ENCODE measurements at places on chromosomes 1 and 21.

- no peak for DNase-seq
Observed at GRCh38 chr1:114428083-114428754, 82.8 kb downstream of the TRIM33 start.

DNA sequence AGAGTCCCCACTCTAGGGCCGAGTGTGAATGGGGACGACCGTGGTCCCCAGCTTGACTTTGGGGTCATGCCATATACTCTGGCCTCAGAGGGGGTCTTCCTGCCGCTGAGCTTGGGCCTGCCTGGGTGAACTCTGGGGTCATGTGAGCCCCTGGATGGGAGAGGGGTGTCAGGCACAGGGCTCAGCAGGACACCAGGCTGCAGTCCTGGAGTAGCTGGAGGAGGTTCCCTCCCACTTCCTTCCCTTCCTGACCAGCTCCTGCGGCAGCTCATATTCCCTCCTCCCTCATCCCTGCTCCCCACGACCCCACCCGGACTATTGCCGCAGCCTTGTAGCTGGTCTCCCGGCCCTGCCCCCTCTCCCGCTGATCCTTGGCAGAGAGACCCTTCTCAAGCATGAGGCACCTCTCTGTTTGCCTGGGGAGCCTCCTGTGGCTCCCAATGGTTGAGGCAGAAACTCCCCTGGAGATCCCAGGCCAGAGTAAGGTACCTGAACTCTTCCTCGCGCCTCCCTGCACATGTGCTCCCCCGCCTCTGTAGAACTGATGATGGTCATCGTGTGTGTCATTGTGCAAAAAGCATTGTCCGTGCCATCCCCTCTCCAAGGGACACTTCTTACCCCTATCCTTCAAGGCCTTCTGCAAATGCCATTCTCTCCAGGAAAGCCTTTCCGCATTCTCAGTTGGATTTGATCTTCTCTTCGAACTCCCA is 1.8 kb downstream of the TNFRSF1B start:
- DNase-seq: no peak

DNA sequence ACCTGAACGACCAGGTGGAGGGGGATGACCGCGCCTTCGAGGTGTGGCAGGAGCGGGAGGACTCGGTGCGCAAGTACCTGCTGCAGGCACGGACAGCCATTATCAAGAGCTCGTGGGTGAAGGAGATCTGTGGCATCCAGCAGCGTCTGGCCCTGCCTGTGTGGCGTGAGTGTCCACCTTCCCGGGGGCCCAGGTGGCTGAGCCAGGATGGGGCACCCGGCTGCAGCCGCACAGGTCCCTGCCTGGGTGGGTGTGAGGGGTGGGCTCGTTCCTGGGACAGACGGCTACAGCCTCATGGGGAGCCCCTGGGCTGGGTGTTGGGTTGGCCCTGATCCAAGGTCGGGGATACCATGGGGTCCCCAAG is 65.2 kb downstream of the TRIM11 start:
- no peak for DNase-seq

DNA sequence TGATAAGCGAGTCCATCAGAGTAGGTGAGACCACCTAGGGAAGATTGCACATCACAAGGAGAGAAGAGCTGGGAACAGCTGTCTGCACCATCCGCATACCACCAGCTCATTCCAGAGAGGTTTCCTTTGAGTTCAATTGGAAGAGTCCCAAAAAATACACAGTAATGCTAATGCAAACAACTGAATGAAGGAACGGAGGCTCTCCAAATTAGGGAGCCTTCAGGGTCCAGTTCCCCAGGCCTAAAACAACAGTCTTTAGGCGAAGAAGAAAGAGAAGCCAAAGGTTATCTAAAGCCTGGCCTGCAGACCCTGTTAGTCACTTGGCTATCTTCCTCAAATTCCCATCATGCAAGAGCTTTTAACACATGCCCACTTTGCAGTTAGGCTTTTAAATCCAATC is 246.4 kb downstream of the PBX1 start:
- no peak for DNase-seq

- DNase-seq: no peak
Observed at GRCh38 chr1:94011709-94012595, 102.7 kb upstream of the GCLM start.

DNA sequence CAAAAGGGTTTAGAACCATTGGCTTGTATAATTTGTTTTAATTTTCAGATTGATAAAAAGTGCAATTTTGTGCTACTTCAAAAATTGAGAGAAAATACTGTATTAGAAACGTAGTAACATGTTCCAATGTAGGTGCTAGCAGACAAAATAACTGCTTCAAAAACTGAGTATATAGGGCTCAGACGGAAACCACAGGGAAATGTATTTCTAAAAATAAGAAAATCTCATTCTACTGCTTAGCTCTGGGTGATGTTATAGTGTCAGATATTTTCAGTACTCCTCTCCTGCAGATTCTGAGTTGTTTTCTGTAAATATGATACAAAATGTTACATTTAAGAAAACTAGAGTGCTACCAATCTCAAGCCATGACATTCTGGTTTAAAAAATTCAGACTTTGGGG is 55.4 kb downstream of the KCNK2 start:
- DNase-seq: no peak

DNA sequence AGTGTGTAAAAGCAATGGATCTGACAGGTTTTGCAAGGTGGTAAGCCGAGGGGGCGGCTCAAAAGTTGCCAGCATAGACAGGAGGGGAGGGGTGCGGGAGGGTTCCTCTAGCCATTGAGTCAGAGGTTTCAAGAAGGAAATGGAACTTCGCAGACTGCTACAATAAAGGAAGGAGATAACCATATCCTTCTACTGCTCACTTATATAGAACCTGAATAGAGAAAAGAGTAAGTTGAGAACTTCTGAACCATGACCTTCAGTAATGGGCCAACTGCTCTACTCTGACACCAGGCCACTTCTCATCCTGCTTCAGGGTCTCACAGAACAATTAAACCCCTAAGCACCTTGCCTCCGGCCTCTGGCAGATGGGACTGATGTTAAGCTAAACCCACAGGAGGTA is 26.3 kb upstream of the BCAR3 start:
- DNase-seq: no peak

DNA sequence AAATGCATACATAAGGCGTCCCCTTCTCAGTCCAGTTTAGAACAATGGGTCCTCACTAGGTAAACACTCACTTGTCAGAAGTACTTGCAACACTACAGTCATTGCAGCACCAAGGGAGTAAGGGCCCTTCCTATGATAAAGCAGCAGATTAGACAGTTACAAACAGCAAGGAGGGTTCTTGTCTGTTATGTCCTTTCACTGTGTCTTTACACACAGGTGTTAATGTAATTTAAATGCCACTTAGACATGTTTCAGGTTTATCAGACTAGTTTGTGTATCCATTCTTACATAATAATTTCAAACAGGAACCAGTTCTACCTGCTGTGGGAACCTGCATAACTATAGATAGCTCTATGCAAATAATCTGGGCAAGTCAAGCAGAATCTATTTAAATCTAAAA is 105.6 kb upstream of the USH2A start:
- no peak for DNase-seq

All from HL-60 (cell line).